IgD-negative memory B cell (primary cell): ENCODE measurements at places on chromosomes 3 and 15. TPM values are rescaled to one million over a fixed set of nuclear protein-coding genes. Genes with fewer than 3 reads are reported as not detected.

Gene PCLAF
- polyA plus RNA-seq: 1.4 TPM

Gene CD200
- 40.9 TPM for polyA plus RNA-seq

Gene CLRN1
- not detected for polyA plus RNA-seq

Gene VGLL4
- polyA plus RNA-seq: 28.6 TPM

Gene UNC45A
- polyA plus RNA-seq: 65.3 TPM

Gene CBLB
- 16.0 TPM for polyA plus RNA-seq

Gene NPAP1
- polyA plus RNA-seq: not detected

Gene OXTR
- 0.14 TPM for polyA plus RNA-seq

Gene CSTA
- not detected for polyA plus RNA-seq
